ENCODE measurements at places on chromosomes 2 and 18.

GRCh38 chr2:105560157-105560556, 161.3 kb upstream of the FHL2 start:
- DNase-seq = no peak

GRCh38 chr2:120419073-120419472, 73.1 kb downstream of the INHBB start:
- no peak for DNase-seq

DNA sequence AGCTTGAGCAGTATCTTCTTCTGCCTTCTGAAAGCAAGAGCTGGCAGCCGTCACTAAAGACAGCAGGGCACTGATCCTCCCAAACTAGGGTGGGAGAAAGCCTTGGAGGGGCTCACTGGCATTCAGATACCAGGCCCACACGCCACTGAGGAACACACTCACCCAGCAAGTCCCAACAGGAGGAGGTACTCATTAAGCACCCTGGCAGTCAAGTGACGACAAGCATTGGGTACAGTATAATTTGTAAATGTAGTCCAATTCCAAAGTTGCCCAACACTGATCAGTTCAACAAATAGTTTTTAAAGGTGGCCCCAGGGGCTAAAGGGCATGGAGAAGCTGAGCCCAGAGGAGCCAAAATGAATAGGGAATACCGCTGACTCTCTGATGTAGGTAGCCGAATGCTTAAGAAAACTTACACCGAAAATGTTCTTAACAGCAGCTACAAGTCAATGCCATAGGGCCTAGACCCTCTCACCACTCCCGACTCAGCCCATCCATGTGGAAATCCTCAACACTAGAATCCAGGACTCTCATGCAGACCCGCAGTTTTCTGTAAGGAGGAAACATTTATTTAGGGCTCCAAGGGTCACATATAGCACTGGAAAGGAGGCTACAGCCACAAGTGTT, 9.9 kb downstream of the LIMS2 start:
- no peak for DNase-seq

DNA sequence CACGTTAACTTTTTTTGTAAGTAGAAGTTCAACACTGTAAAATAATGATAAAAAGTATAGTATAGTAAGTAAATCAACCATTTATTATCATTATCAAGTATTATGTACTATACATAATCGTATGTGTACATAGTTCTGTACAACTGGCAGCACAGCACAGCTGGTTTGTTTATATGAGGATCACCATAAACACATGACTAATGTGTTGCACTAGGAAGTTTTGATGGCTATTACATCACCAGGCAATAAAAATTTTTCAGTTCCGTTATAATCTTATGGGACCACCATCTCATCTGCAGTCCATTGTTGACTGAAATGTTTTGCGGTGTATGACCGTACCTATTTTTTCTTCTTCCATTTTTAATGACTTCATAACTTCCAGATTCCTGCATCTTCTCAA, 39.2 kb upstream of the ZNF385B start:
- no peak for DNase-seq

DNA sequence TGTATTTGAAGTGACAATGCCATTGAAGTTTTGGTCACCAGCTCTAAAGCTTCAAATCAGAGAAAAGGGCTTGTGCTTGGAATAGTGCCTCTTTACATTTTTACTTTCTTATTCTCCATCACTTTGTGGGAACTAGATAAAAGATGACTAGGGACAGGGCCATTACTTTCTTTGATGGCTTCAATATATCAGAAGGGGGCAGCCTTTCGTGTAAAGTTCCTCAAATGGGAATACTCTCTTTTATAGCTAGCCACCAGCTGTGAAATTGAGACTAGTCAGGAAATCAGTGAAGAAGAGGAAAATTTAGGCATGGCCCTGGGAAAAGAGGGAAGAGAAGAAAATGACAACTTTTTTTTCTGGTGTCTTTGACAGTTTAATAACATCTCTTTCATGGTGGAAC, 242.5 kb downstream of the DCC start:
- DNase-seq = no peak

DNA sequence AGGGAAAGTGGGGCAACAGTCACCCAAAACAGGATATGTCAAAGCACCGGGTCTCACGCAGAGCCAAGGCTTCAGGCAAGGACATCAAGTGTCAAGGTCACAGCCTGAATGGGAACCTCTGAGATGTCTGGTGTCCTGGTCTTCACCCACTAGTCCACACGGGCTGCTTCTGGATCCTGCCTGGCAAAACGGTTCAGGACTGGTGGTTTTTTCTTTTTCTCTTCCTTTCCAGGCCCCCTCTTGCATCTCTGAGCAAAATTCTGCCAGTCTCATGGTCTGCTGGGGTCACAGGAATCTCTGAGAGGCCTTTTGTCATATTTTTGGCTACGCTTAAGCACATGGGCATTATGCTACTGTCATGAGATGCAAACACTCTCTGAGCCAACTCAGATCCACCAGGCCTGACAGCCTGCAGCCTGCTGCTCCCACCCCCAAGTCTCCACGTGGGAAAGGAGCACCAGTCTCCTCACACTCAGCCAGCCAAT, 518.2 kb upstream of the ZEB2 start:
- no peak for DNase-seq

- no peak for DNase-seq
Measured at GRCh38 chr2:191747170-191747530, 69.2 kb downstream of the NABP1 start.

DNA sequence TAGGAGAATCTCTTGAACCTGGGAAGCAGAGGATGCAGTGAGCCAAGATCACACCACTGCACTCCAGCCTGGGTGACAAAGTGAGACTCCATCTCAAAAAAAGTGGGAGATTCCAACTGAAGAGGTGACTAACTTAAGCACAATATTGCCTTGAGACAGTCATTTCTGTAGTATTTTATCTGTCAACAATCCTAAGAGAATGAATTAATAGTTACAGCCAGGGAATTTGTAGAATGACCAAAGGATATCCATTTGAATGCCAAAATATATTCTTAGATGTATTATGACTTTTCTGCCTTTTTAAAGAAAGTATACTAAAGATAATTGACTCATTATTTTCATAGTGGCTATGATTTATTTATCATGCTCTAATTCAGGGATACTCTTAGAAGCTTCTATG, 40.7 kb upstream of the CCDC150 start:
- DNase-seq = no peak

GRCh38 chr2:179692043-179692442, 169.4 kb downstream of the ZNF385B start:
- DNase-seq = no peak

Data from colonic mucosa (tissue), 4 donors.